ENCODE measurements at places on chromosomes 13 and 19. TPM values are rescaled to one million over a fixed set of nuclear protein-coding genes. Genes with fewer than 3 reads are reported as not detected.

GRCh38 chr13:70385852-70386251 lies 277.6 kb upstream of the KLHL1 start:
- no peaks in the 10 kb centered on the region for H3K36me3 ChIP-seq
- H3K27ac ChIP-seq = no peak overlapping the region
- H3K4me1 ChIP-seq = no peaks in the 10 kb centered on the region
- no peak overlapping the region for H3K4me3 ChIP-seq

- no peak for DNase-seq
- no peaks in the 10 kb centered on the region for H3K36me3 ChIP-seq
- H3K4me3 ChIP-seq = no peak overlapping the region
- no peaks in the 10 kb centered on the region for H3K4me1 ChIP-seq
These were observed 31.8 kb upstream of the PSG9 start for GRCh38 chr19:43300876-43301765.

- no peaks in the 10 kb centered on the region for H3K27me3 ChIP-seq
- no peak for DNase-seq
- no peaks in the 10 kb centered on the region for H3K4me1 ChIP-seq
- no peak overlapping the region for H3K27ac ChIP-seq
- H3K4me3 ChIP-seq = no peak overlapping the region
- H3K36me3 ChIP-seq = no peaks in the 10 kb centered on the region
These were observed 367.8 kb downstream of the DACH1 start for GRCh38 chr13:71499235-71499634.

DNA sequence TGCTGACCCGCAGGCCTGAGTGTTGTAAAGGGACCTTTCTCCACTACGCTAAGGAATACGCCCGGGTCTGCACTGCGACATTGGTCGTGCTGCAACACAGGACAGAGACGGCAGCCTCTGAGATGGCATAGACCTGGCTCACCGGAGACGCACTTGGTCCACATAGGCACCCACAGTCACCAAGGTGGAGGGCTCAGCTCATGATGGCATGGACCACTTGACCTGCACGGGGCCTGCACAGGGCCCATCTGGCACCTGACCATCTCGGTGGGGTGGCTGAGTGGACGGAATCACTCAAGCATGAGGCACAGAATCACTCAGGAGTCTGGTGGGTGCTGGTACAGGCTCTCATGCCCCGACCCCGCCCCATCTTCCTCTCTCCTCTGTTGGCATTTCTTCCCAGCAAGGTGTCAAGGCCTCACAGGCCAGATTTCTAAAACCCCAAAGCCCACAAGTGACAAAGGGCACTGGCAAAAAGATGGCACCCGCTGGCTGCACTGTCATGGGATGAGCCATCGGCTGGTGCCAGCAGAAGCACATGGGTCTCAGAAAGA lies 45.9 kb downstream of the TSHZ3 start:
- H3K4me1 ChIP-seq = peaks cover 4% of the 10 kb centered on the region
- H3K36me3 ChIP-seq = no peaks in the 10 kb centered on the region
- no peak for DNase-seq
- H3K4me3 ChIP-seq = no peak overlapping the region

DNA sequence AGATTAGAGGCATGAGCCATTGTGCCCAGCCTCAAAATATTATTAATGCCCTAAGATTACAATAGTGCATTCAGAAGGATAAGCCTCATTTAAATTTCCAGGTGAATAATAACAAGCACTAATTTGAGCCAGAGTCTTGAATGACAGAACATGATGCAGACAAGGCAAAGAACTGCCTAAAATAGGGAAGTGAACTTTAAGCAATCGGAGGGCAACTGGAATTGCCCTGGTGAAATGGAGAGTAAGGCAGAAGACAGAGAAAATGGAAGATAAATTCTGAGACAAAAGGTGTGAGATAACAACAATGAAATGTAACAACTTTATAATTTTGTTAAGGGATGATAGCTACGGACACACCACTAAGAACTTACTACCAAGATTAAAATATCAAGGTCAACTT lies 199.9 kb downstream of the DIAPH3 start:
- H3K27ac ChIP-seq = no peak overlapping the region
- H3K4me1 ChIP-seq = no peaks in the 10 kb centered on the region
- no peaks in the 10 kb centered on the region for H3K27me3 ChIP-seq
- no peak for DNase-seq

GRCh38 chr13:52975161-52975560 lies 53.5 kb upstream of the OLFM4 start:
- no peaks in the 10 kb centered on the region for H3K27me3 ChIP-seq
- no peak for DNase-seq
- no peaks in the 10 kb centered on the region for H3K36me3 ChIP-seq
- H3K4me1 ChIP-seq = no peaks in the 10 kb centered on the region
- H3K27ac ChIP-seq = no peak overlapping the region

GRCh38 chr13:28805193-28805819 lies 14.8 kb upstream of the MTUS2 start:
- H3K4me1 ChIP-seq = no peaks in the 10 kb centered on the region
- no peak for DNase-seq
- H3K27ac ChIP-seq = no peak overlapping the region

GRCh38 chr19:4502282-4503131 lies 15.8 kb downstream of the PLIN4 start:
- DNase-seq = no peak
- H3K36me3 ChIP-seq = peaks cover 86% of the 10 kb centered on the region
- H3K4me1 ChIP-seq = no peaks in the 10 kb centered on the region

DNA sequence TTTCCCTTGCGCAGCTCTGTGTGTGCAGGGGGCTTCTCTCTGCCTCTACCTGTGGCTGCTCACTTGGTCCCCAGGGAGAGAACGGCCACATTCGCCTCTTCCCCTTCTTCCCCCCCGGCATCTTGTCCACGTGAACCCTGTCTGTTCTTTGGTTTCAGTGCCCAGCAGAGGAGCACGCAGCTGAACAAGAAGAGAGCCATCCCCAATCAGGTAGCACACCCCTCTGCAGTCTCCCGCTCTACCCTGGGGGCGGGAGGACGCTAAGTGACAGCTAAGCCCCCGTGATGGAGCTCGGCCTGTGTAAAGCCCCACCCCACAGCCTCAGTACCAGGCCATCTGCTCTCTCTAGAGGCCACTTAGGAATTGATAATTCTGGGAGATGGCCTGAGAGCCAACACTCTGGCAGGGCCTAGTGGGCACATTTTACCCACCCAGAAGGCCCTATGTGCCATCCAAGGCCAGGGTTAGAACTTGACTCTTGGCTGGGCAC lies 30.2 kb downstream of the TMED1 start:
- no peak for DNase-seq
- peaks cover 100% of the 10 kb centered on the region for H3K36me3 ChIP-seq
- no peaks in the 10 kb centered on the region for H3K27me3 ChIP-seq
- H3K4me3 ChIP-seq = no peak overlapping the region
- peaks cover 21% of the 10 kb centered on the region for H3K4me1 ChIP-seq

DNA sequence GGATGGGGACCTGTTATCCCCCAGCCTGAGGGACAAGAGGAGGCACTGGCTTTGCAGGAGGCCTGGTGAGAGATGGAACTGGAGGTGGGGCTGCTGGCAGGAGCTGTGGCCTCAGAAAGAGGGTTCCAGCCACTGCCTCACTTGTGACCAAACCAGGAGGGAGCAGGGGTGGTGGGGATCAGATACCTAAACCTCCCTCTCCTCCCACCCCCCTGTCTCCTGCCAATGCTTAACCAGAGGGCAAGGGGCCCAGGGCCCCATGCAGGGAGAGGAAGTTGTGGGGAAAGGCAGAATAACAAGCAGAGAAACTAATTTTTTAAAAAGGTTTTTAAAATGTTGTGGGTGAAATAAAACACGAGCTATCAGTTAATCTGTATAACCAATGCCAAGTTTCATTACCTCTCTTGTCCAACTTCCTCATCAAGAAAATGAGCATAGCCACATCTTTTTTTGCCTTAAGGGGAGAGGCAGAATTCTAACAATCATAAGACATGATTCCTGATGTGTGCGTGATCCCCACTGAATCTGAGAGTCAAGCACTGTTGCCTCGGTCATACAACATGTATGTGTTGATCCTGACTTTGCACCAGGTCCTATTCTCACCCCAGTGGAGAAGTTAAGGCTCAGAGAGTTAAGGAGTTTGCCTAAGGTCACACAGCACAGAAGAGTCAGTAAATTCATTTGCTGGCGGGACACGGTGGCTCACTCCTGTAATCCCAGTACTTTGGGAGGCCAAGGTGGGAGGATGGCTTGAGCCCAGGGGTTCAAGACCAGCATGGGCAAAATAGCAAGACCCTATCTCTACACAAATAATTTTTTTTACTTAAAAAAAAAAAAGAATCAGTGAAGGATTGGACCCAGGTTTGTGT lies 12.9 kb downstream of the FXYD5 start:
- H3K4me3 ChIP-seq = no peak overlapping the region
- H3K27ac ChIP-seq = peak overlapping the region; percentile 70
- H3K36me3 ChIP-seq = peaks cover 56% of the 10 kb centered on the region

GRCh38 chr13:45851956-45852355 lies 403 bp upstream of the SIAH3 start:
- DNase-seq = no peak
- H3K4me3 ChIP-seq = no peak overlapping the region
- H3K4me1 ChIP-seq = peaks cover 18% of the 10 kb centered on the region
- no peak overlapping the region for H3K27ac ChIP-seq
- H3K27me3 ChIP-seq = no peaks in the 10 kb centered on the region

GRCh38 chr13:37406031-37406430 lies 192.5 kb downstream of the POSTN start:
- DNase-seq = no peak
- no peaks in the 10 kb centered on the region for H3K36me3 ChIP-seq
- no peaks in the 10 kb centered on the region for H3K27me3 ChIP-seq
- H3K4me1 ChIP-seq = no peaks in the 10 kb centered on the region

DNA sequence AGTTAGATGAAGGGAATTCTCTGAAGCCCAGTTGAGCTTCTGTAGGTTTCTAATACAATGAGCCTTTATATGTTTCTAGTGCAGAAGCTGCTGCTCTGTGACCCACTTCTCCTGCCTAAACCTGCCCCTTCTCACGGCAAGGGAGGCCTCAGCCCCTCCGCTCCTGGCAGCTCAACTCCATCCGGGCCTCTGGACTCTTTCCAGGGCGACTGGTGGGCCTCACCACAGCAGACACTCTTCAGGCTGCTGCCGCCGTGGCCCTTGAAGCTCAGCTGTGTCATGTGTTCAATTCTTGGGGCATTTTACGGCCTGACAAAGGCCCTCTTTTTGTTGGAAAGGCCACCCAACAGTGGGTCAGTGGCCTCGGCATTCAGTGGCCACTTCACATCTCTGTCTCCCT lies 10.0 kb upstream of the C19orf33 start:
- H3K4me1 ChIP-seq = peaks cover 97% of the 10 kb centered on the region
- H3K27me3 ChIP-seq = no peaks in the 10 kb centered on the region
- H3K4me3 ChIP-seq = no peak overlapping the region
- peak overlapping the region; percentile 82 for H3K27ac ChIP-seq
- no peak for DNase-seq

- H3K27ac ChIP-seq = no peak overlapping the region
- no peaks in the 10 kb centered on the region for H3K36me3 ChIP-seq
- no peak for DNase-seq
- H3K27me3 ChIP-seq = no peaks in the 10 kb centered on the region
These were observed 206.6 kb downstream of the SPRY2 start for GRCh38 chr13:80134346-80134745.

DNA sequence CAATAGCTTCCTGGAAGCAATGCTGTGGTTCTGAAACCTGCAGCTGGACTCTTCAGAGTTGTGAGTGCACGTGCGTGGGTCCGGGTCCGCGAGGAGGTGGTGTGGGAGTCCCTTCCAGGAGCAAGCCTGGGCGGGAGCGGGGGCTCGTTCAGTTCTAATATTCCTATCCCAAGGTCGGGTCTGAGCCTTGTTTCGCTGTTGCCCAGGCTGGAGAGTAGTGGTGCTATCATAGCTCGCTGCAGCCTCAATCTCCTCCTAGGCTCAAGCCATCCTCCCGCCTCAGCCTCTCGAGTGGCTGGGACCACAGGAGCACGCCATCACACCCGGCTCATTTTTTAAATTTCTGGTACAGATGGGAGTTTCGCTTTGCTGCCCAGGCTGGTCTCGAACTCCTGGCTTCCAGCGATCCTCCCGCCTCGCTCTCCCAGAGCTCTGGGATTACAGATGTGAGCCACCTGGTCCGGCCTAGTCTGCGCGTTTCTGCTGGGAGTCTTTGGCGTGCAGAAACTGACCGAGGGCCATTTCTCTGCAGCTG lies 625 bp downstream of the ZFP82 start:
- H3K36me3 ChIP-seq = no peaks in the 10 kb centered on the region
- DNase-seq = no peak

- DNase-seq = no peak
- no peaks in the 10 kb centered on the region for H3K36me3 ChIP-seq
- H3K27me3 ChIP-seq = no peaks in the 10 kb centered on the region
- H3K4me1 ChIP-seq = no peaks in the 10 kb centered on the region
These were observed 333.7 kb upstream of the NBEA start for GRCh38 chr13:34608331-34608730.

GRCh38 chr13:49417161-49417560 lies 26.7 kb downstream of the CAB39L start:
- no peak overlapping the region for H3K4me3 ChIP-seq
- no peaks in the 10 kb centered on the region for H3K36me3 ChIP-seq
- no peak overlapping the region for H3K27ac ChIP-seq
- H3K4me1 ChIP-seq = no peaks in the 10 kb centered on the region
- H3K27me3 ChIP-seq = no peaks in the 10 kb centered on the region

GRCh38 chr13:97238432-97238831 lies 16.3 kb downstream of the MBNL2 start:
- H3K36me3 ChIP-seq = no peaks in the 10 kb centered on the region
- H3K4me3 ChIP-seq = no peak overlapping the region
- H3K27me3 ChIP-seq = no peaks in the 10 kb centered on the region
- DNase-seq = no peak
- peak overlapping the region; percentile 66 for H3K27ac ChIP-seq

NLRP12 gene
- total RNA-seq = not detected

ZNF616 gene
- 4.5 TPM for total RNA-seq

SERTM1 gene
- not detected for total RNA-seq

PALM3 gene
- total RNA-seq = not detected

PCDH20 gene
- total RNA-seq = 1.1 TPM

ZNF146 gene
- total RNA-seq = 72.9 TPM

IFNL2 gene
- total RNA-seq = not detected

FUT3 gene
- 145 TPM for total RNA-seq

EXOC3L2 gene
- 0.95 TPM for total RNA-seq

Data from esophagus squamous epithelium (tissue), 5 donors.